ENCODE measurements at places on chromosomes 12 and 14. TPM values are rescaled to one million over a fixed set of nuclear protein-coding genes. Genes with fewer than 3 reads are reported as not detected.

- H3K27ac ChIP-seq, result no peak overlapping the region
- H3K27me3 ChIP-seq, result no peaks in the 10 kb centered on the region
- H3K4me1 ChIP-seq, result no peaks in the 10 kb centered on the region
These were observed 341.9 kb downstream of the C12orf75 start for GRCh38 chr12:105672121-105672975.

DNA sequence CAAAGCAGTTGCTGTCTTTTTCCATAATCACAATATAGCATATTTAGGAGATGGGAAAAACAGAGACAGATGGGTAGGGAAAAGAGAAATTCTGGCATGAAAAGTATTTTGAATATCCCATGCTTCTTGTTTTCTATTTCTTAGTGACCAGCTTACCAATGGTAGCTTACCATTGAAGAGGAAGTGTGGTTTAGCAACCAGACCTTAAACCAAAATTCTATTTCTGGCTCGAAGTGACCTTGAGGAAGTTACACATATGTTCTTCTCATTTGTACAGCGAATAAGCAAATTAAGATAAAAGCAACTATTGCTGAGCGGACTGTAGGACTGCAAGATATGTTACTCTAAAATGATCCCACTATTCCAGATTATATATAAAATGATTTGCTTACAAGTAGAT, 82.9 kb downstream of the FGD4 start:
- H3K36me3 ChIP-seq, result peaks cover 48% of the 10 kb centered on the region
- no peak overlapping the region for H3K27ac ChIP-seq
- H3K27me3 ChIP-seq, result no peaks in the 10 kb centered on the region
- DNase-seq, result no peak

The NOP9 gene
- total RNA-seq, result 35.0 TPM

GRCh38 chr12:57840726-57841125, 5.8 kb downstream of the CTDSP2 start:
- H3K27me3 ChIP-seq, result no peaks in the 10 kb centered on the region
- H3K27ac ChIP-seq, result no peak overlapping the region
- no peak for DNase-seq
- peaks cover 26% of the 10 kb centered on the region for H3K4me1 ChIP-seq
- no peak overlapping the region for H3K4me3 ChIP-seq

DNA sequence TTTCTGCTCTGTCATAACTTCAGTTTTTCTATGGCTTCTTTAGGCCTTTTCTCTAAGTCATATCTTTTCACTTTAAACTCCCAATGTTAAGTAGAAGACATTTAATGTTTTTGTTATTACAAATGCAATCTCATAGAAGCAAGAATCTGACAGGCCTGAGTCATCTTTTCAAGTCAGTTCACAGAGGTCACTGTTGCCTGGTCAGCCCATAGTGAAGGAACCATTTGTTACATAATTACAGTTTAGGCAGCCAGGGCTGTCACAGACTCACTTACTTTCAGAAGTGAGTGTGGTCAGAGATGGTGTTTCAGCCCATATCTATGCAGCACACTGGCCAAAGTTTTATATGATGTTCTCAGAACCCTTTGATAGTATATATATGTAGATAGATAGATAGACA, 46.5 kb downstream of the CCER1 start:
- no peaks in the 10 kb centered on the region for H3K4me1 ChIP-seq
- DNase-seq, result no peak
- no peaks in the 10 kb centered on the region for H3K36me3 ChIP-seq
- H3K27ac ChIP-seq, result no peak overlapping the region
- no peak overlapping the region for H3K4me3 ChIP-seq

- peaks cover 30% of the 10 kb centered on the region for H3K36me3 ChIP-seq
- peaks cover 3% of the 10 kb centered on the region for H3K4me1 ChIP-seq
- no peak for DNase-seq
- H3K27me3 ChIP-seq, result no peaks in the 10 kb centered on the region
- no peak overlapping the region for H3K27ac ChIP-seq
- H3K4me3 ChIP-seq, result no peak overlapping the region
These were observed 4.7 kb downstream of the FOS start for GRCh38 chr14:75283162-75283832.

DNA sequence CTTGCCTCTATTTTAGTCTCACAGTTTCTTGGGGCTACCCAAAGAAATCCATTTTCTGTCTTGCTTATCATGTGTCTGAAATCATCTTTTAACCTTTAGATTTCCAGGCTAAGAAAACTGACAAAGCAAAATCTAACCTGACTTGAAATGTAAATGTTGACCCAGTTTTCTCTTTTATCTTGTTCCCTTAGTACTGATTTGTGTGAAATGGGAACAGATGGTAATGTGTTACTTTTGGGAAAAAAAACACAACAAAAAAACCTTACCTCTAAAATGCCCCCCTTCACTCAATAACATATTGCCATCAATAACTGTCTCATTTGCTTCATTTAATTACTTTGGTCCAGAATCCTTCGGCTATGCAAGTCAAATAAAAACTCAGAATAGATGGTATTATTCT, 383.2 kb upstream of the DCN start:
- no peaks in the 10 kb centered on the region for H3K27me3 ChIP-seq
- DNase-seq, result no peak
- H3K4me1 ChIP-seq, result no peaks in the 10 kb centered on the region
- H3K27ac ChIP-seq, result no peak overlapping the region
- no peak overlapping the region for H3K4me3 ChIP-seq

GRCh38 chr12:2323532-2324255, 270.9 kb downstream of the CACNA1C start:
- no peak for DNase-seq
- no peaks in the 10 kb centered on the region for H3K36me3 ChIP-seq
- no peaks in the 10 kb centered on the region for H3K27me3 ChIP-seq

The PITPNM2 gene
- total RNA-seq, result 1.2 TPM

The NID2 gene
- 6.6 TPM for total RNA-seq
